Upper lobe of left lung (tissue), 6 donors: ENCODE measurements at places on chromosomes 12 and 14. TPM values are rescaled to one million over a fixed set of nuclear protein-coding genes. Genes with fewer than 3 reads are reported as not detected.

GLI1 gene
- 0.69 TPM for total RNA-seq

TAS2R8 gene
- not detected for total RNA-seq

DPF3 gene
- total RNA-seq, result 1.2 TPM

PTGDR gene
- total RNA-seq, result 3.0 TPM

CNPY2 gene
- 57.3 TPM for total RNA-seq

PLA2G1B gene
- 10.5 TPM for total RNA-seq

VEZT gene
- 60.0 TPM for total RNA-seq

CD69 gene
- total RNA-seq, result 7.3 TPM

GPRC5D gene
- total RNA-seq, result not detected

KIF5A gene
- 0.33 TPM for total RNA-seq

PAWR gene
- 71.1 TPM for total RNA-seq

GLT8D2 gene
- total RNA-seq, result 5.2 TPM

TPPP2 gene
- not detected for total RNA-seq

PTPN21 gene
- 48.6 TPM for total RNA-seq

SLC25A47 gene
- not detected for total RNA-seq

P2RX2 gene
- 4.4 TPM for total RNA-seq

DNAH10 gene
- 6.8 TPM for total RNA-seq
